ENCODE measurements at places on chromosomes 6 and 20. TPM values are rescaled to one million over a fixed set of nuclear protein-coding genes. Genes with fewer than 3 reads are reported as not detected.

- DNase-seq, result no peak
Observed at GRCh38 chr6:42453654-42454427, 2.1 kb upstream of the TRERF1 start.

DNA sequence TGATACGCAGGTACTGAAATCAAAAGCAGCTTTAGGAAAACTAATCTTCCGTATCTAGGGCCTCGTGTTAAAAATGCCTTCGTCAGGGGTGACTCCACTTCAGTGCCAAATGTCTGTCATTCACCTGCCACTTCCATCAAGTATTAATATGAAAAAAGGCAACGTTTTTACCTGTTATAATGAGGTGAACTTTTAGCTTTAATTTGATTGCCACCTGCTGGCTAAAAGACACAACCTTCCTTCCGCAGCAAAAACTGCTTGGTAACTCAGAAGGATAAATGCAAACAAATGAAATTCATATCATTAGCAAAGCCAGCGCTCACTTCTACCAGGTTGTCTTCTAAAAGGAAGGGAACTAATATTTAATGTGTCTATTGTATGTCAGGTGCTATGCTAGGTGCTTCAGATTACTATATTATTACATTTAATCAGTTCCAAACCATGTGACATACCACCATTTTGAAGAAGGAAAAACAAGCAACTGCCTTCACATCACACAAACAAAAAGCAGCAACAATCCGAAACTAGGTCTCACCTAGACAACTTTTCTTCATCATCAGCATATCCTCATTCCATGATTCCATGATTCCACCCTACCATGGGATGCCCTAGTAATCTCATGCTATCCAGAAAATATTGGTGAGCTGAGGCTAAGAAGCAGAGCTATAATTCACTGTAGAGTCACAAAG, 20.6 kb upstream of the ARHGAP18 start:
- no peak for DNase-seq

DNA sequence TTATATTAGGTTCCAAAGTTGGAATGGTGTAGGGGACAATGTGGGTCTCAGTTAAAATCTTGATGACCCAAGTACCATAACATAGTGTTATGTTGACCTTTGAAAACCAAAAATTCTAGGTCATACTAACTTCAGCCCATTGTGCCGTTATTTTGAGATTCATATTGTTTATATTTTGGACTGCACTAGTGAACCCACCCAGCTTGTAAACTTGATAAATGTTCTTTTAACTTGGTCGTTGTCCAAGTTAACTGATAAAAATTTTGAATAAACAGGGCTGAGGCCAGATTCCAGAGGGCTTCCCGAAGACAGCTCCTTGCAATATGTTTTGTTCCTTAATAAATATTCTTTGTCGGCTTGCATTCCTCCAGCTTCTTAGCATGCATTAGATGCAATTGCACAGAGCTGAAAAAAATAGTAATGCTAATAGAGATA, 90.3 kb downstream of the BCAS1 start:
- no peak for DNase-seq

IER3 gene
- 3.0 TPM for total RNA-seq

NRSN1 gene
- total RNA-seq, result 27.9 TPM

KCNQ2 gene
- total RNA-seq, result 167 TPM

TSBP1 gene
- total RNA-seq, result not detected

HFE gene
- 1.1 TPM for total RNA-seq

HCRTR2 gene
- total RNA-seq, result 14.3 TPM

ZBP1 gene
- not detected for total RNA-seq

DEFB132 gene
- total RNA-seq, result not detected

PSORS1C1 gene
- not detected for total RNA-seq
